ENCODE measurements at places on chromosomes 4 and X.
A peak's percentile ranks its signal among the peaks of the same experiment; 100 is the strongest.

DNA sequence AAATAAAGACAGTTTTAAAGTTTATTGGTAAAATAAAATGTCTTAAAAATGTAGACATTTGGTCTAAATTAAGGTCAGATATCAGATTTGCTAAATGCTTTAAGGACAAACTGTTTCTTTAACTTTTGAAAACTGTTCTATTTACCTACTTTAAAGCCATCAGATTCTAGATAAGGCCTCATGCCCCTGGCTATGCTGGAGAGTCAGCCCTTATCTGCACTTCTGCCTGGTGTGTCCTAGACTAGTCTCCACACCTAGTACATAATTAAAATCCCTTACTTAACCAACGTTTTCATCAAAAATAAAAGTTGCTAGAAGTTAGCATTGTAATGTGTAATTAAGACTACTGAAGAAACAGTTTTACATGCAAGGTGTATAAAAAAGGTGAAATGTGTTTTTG, 25.6 kb downstream of the HSD17B11 start:
- no peak for DNase-seq

DNA sequence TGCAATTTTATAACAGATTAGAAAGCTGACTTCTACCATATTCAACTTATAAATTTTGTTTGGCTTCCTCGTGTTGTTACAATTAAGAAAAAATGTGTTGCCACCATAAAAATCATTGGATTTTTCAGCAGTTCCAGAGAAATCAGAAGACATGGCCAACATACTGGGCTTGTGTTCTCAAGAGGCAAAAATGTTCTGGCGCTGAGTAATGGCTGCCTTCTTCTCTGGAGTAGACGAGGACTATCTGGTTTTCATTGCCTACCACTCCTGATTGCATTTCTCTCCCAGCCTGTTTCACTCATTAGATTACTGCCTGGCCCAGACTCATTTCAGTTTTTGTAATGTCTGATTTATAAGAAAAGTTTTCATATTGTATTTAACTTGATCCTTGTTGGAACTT, 122.3 kb downstream of the ARHGAP10 start:
- DNase-seq: no peak

- no peak for DNase-seq
Measured at GRCh38 chr4:81571105-81571504, 99.4 kb upstream of the RASGEF1B start.

DNA sequence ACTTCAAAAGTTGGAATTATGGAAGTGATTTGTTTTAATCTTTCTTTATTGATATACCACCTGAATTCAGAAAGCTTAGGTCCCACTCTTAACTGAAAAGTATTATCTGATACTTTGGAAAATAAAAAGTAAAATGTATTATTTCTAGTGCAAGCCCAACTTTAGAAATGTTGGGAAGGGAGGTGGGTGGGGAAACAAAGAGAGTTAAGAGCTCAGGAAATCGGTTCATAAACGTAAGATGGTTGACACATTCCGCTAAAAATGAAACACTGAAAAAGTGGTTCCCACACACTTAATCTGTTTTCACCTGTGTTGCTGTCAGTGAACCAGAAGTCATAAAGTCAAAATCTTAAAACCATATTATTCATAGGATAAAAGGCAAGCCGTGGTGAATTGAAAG, 237.4 kb downstream of the BANK1 start:
- no peak for DNase-seq

GRCh38 chrX:149827254-149827653, 45.5 kb downstream of the MAGEA9 start:
- no peak for DNase-seq

DNA sequence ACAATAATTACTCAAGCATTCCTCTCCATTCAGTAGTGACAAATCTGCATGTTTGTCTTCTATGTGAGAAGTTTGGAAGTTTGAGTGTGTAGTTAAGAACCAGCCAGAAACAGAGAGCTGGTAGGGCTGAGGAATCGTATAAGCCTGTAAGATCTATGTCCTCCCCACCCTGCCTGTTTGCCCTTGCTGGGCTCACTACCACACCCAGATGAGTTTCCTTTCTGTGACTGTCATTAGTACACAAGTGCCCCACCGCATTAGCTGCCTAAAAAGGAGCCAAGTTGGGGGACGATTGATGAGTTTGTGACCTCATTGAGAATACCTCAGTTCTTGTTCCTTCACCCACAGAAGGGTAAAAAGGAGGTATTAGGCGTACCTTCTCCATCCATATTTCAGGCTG, 28.3 kb downstream of the DOCK11 start:
- DNase-seq: peak; percentile 68

DNA sequence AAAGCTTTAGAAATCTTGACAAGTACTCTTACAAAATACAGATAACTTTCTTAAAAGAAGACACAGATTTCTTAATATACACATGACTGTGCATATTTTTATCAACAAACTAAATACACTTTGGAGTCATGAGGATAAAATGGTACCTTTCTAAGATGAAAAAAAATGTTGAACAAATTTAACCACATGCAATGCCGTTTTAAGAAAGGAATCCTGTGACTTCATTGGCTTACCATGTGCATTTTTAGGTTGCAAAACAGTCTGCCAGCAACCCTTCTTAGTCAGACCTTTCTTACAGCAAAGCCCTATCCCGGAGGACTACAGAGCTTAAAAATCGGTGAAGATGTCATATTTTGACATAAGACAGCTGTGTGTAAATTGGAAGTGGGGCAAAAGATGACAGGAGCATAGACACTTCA, 51.7 kb downstream of the GASK1B start:
- no peak for DNase-seq

GRCh38 chr4:189773909-189774308, 166.8 kb upstream of the FRG1 start:
- DNase-seq: no peak

DNA sequence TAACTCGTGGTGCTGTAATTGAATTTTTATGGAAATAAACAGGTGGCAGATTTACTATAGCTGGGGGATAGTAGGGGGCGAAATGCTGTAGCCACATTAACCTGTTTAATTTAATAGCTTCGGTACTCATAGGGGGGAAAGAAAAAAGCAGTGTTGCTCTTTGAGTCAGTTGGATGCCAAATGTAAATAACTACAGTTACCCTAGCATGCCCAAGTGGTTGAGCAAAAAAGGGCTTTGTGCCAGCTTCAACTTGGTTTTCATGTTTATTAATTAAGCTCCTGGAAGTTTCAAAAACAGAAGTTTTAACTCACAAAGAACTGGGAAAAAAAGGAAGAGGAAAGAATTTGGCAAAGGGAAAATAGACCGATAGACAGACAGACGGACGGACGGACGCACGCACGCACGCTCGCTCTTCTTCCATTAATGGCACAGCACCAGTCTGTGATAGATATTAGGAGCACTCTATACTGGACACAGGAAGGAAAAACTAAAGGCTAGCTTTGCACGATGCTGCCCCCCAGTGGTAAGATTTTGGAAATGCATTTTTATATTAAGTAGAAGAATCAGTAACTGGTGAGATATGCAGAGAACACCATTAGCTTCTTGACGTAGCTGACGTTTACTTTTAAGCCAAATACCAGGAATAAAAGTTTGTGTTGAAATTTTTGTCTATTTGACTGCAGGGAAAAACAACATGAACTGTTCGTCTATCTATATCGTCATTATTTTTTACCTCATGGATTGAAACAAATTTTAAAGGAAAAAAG, 151.8 kb downstream of the SLC7A11 start:
- peak; percentile 39 for DNase-seq

- no peak for DNase-seq
Measured at GRCh38 chr4:95835672-95836071, 4.2 kb upstream of the PDHA2 start.

DNA sequence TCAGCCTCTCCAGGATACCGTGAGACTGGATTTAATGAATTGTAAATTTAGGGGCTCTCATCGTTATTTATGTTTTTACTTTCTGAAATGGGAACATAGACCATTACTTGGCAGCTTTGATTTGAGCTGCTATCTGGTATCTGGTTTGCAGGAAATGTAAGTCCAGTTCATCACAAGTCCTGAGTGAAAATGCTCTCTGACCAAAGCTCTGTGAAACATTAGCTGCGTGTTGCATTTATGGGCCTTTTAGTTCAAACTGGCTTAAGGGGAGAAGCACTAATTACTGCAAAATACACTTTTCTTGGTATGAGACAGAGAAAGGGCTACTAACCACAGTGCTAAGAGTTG, 420 bp downstream of the CC2D2A start:
- no peak for DNase-seq

- DNase-seq: no peak
Measured at GRCh38 chrX:151704041-151704663, 8.9 kb downstream of the PRRG3 start.

DNA sequence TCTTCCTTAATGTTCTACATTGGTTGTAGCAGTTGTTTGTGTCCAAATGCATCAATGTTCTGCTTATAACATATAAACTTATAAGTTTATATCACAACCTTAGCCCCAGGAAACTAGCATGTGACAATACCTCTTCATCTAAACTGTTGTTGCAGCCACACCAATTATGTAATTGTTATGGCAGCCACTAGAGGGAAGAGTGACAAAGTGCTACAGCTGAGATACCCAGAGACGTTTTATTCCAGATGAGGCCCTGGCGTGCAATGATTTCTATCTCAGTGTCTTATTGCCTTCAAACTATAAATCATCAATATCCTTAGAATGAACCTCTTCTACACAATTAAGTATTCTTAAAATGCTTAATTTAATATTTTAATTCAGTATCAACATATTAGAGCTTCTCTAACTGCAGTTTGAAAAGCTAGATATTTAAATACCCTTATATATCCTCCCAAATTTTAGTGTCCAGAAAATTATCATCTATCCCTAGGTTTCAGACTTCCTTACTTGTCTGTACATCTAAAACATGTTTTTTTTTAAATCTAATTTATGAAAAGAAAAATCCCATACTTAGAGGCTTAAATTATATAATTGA, 171.6 kb downstream of the PCDH10 start:
- no peak for DNase-seq

DNA sequence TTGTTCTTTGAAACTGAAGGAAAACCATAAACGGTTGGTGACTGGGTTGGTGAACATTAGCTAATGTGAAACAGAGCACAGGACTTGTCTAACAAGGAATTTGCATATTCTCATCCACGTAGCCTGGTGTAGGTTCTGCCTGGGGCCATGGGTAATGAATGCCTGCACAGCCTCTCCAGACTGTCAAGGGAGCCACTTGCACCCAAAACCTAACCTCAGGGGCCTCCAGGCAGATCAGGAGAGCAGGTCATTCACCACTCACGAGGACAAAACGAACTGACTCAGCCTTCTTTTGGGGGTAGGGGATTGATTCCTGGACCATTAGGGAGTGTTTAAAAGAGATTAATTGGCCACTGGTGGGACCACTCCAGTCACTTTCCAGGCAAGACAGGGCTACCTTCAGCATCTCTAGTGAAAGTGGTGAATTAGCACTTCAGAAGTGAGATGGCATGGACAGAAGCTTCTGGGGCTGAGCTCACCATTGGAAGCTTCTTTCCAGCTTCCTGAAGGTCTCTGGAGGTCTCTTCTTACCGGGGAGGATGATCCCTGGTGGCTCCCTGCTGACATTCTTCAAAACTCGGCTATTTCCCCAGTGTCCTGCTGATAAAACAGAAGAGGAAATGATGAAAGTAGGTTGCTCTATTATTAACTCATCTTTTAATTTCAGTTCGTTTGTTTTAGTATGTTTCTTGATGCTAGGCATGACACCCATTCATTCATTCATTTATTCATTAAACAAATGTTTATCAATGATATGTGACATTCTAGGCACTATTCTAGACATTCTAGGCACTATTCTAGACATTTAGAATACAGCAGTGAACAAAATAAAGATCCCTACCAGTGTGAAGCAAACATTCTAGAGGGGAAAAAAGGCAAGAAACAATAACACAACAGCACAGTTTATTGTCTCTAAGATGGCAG, 104.5 kb upstream of the LNX1 start:
- DNase-seq: no peak

DNA sequence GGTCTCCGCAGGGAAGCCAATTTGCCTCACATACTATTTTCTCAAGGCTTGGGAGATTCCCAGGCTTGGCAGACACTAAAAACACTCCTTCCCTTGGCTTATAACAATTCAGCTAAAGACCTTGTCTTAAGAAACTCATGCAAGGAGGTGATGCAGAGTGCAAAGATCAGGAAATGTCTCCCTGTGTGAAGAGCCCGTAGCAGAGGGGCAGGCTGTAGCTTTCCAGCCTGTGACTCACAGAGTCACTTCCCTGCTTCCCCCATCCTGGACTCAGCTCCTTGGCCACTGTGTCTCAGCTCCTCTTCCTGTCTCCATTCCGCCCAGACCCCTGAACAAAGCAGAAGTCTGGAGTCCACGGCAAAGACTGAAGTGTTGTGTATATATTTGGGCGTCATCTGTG, 56.1 kb downstream of the KDR start:
- no peak for DNase-seq

GRCh38 chr4:27005501-27005900, 144.9 kb downstream of the STIM2 start:
- no peak for DNase-seq

DNA sequence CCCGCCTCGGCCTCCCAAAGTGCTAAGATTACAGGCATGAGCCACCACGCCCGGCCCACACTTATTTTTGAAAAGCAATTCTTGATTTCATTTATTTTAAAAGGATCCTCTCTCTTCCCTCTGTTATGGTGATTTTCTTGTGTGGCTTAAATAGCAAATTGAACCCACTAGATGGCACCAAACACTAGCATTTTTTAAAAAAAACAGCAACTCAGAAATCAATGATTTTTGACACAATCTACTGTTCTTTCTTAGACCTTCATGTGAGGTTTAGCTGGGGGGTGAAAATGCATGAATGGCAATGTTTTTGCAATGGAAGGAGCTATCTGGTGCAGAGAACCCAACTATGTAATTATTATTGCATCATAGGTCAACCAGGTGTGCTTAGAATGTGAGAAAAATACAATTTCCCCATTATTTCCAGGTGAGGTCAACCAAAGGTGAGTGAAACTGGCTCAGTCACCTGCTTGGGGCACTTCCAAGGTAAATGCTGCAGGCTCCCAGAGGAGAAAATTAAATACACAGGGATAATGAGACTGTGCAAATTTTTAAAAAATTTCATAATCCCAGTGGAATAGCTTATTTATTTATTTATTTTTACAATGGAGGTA, 226.7 kb upstream of the PRKX start:
- DNase-seq: no peak

- DNase-seq: no peak
Measured at GRCh38 chrX:69038188-69038587, 127.1 kb downstream of the PJA1 start.

GRCh38 chr4:163256680-163257343, 75.6 kb downstream of the NPY1R start:
- no peak for DNase-seq

DNA sequence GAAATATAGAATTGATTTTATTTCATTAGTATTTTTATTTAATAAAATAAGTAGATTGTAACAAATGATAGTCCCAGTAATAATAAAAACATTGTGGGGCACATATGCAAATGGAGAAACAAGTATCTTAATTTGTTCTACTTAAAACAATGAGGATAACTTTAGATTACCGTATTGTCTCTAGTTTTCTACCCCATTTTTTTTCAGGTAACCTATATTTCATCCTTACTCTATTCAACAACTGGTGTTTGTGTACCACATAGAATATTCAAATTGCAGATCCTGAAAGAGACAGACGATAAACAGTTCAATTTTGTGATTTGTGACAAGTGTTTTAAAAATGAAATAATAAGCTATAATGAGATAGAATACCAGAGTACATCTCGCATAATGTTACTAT, 671.8 kb downstream of the GALNTL6 start:
- no peak for DNase-seq

GRCh38 chr4:150255610-150256224, 177.5 kb downstream of the DCLK2 start:
- DNase-seq: no peak

- no peak for DNase-seq
Measured at GRCh38 chrX:31609130-31609529, 537.3 kb upstream of the FTHL17 start.

- DNase-seq: no peak
Measured at GRCh38 chr4:147017081-147017480, 71.4 kb upstream of the TTC29 start.
